ENCODE measurements at places on chromosomes 3 and 15.
A peak's percentile ranks its signal among the peaks of the same experiment; 100 is the strongest.

- DNase-seq = no peak
Measured at GRCh38 chr3:24582431-24583403, 88.1 kb upstream of the THRB start.

GRCh38 chr3:30269751-30270445 lies 336.5 kb upstream of the TGFBR2 start:
- DNase-seq = no peak

- no peak for DNase-seq
Measured at GRCh38 chr3:64214381-64215018, 10.8 kb downstream of the PRICKLE2 start.

DNA sequence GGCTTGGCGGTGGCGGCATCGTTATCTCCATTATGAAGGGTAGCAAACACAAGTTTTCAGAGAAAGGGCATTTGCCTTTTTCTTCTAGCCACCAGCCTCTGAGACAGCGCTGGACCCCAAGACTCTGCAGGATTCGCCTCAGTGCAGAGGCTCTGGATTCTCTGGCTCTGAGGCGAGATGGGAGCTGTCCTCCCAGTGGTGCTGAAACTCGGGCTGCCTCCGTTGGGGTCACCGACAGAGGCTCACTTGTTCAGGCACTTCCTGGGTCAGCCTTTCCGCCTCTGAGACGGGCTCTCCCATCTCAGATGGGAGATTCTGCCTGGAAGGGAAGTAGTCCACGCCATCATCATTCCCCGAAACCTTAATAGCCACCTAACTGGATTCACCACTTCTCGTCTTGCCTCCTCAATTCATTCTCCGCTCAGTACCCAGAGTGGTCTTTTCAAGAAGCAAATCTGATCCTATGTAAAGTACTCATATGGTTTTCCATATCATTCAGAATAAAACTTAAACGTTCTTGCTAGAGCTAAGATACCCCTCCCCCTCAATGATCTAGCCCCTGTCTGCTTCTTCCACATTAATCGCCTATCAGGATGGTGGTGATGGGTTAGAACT lies 76.9 kb downstream of the RHCG start:
- no peak for DNase-seq

DNA sequence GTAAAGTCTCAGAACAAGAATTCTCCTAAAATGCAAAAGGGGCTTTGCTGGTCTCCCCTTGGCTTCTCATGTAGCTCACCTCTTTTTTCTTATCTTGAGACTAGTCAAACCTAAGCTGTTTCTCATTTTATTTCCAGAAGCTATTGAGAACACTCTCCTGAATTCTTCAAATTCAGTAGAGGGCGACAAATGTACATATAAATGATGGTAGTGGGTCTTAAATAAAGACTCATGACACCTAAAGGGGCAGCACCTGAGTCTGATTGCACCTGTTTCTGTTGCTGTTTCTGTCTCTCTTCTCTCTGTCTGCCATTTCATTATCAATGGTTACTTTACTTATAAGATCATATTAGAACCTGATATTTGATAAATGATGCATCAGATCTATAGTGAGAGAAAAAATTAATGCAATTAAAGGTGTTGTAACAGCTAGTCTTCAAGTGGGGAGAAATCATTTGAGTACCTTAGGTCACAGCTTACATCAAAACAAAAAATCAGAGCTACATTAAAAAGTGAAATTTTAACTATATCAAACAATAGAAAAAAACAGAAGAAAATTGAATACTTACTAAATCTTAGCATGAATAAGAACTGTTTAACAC lies 7.0 kb downstream of the ADIPOQ start:
- no peak for DNase-seq

GRCh38 chr3:121730940-121731687 lies 18.4 kb downstream of the GOLGB1 start:
- no peak for DNase-seq

GRCh38 chr3:36282766-36283165 lies 97.5 kb upstream of the STAC start:
- DNase-seq = no peak

GRCh38 chr15:73114064-73114463 lies 61.8 kb downstream of the NEO1 start:
- DNase-seq = no peak

- DNase-seq = no peak
Measured at GRCh38 chr3:126481808-126482502, 6.3 kb upstream of the ZXDC start.

DNA sequence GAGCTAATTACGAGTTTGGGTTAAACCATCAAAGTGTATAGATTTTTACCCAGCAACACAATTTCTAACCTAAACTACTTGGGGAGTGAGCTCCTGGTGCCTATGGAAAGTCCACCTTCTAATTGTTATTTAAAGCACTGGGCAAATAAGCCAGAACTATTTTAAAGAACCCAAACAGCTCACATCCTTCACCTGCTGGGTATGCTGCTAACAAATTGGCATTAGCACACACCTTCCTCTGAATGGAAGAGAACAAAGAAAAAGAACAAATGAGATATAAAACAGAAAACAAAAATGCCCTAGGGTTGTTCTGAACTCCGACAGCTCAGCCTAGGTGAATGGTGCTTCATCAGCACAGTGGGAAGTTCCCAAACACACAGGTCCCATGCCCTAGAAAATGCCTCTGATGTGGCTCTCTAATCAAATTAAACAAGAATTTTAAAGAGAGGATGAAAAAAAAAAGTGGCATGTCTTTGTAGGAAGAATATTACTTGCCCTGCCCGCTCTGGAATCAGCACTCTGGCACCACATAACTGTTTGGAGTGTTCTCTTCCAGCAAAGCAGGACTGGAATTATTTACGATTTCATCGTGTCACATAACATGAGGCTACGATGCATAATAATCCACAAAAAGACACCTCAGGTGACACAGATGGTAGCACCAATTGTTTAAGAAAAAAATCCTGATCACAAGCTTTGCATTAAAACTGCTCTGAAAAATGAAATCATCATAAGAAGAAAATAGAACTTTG lies 334.4 kb downstream of the GBE1 start:
- no peak for DNase-seq

- no peak for DNase-seq
Measured at GRCh38 chr15:69298697-69299441, at the start of gene PAQR5. TSS of gene PAQR5 (plus strand) at chr15:69298912. CDS start at chr15:69360081, 61,169 bp downstream.

GRCh38 chr3:153783106-153783505 lies 338.1 kb upstream of the ARHGEF26 start:
- DNase-seq = no peak

DNA sequence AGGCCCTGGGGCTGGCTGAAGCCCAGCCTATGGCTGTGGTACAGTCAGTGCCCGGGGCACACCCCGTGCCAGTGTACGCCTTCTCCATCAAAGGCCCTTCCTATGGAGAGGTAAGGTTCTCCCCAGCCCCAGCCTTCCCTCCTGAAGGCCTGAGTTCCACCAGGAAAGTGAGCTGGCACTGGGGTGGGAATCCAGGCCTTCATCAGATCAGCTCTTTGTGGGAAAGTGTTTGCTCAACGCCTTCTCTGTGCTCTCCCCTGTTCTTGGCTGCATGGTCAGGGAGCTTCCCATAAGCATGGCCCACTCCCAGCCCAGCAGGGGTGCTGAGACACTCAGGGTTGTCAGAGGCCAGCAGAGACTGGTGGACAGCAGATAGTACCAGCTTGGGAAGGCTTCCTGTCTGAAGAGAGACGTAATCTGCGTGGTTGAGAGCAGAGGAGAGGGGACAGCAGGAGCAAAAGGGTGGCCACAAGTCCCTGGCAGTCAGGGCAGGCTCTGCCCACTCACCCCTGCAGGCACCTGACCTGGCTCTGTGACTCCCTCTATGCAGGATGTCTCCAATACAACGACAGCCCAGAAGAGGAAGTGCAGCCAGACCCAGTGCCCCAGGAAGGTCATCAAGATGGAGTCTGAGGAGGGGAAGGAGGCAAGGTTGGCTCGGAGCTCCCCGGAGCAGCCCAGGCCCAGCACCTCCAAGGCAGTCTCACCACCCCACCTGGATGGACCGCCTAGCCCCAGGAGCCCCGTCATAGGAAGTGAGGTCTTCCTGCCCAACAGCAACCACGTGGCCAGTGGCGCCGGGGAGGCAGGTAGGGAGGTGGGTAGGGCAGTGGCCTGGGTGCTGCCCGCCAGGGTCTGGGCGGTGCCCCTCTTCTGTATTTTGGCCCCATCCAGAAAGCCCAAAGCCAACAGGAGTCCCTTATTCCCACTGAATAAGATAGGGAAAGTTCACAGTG lies 38.4 kb downstream of the PML start:
- no peak for DNase-seq

GRCh38 chr15:78035321-78035751 lies 42.2 kb downstream of the TBC1D2B start:
- no peak for DNase-seq

GRCh38 chr15:66774001-66774814 lies 72.2 kb downstream of the SMAD6 start:
- peak; percentile 48 for DNase-seq

GRCh38 chr15:66908744-66909095 lies 156.7 kb upstream of the SMAD3 start:
- DNase-seq = no peak

DNA sequence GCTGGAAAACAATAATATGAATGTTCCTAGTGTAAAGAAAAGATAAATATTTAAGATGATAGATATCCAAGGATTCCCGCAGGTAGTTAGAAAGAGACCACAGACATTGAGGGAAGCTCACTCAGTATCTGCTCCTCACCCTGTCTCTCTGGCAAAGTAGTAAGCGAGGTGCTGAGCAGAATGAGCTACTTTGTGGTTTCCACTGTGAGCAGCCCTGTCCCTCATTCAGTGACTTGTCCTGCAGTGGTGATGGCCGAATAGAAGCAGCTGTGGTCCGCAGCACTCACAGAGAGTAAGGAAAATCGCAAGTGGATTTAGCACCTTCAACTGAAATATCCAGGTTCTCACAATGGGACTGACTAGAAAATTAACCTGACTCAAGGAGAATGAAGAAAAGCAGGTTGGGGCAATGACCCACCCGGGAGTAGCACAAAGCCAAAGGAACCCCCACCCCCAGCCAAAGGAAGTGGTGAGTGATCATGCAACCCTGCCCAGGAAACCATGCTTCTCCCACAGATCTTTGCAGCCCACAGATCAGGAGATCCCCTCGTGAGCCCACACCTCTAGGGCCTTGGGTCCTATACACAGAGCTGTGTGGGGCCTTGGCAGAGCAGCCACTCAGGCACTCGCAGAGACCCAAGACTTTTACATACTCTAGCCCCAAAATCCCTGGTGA lies 21.8 kb upstream of the SLC25A38 start:
- DNase-seq = peak; percentile 40

GRCh38 chr15:67883234-67883773 lies 43.5 kb upstream of the RNU6-1 start:
- DNase-seq = no peak

- DNase-seq = no peak
Measured at GRCh38 chr3:34782871-34783270, 856.5 kb upstream of the ARPP21 start.

DNA sequence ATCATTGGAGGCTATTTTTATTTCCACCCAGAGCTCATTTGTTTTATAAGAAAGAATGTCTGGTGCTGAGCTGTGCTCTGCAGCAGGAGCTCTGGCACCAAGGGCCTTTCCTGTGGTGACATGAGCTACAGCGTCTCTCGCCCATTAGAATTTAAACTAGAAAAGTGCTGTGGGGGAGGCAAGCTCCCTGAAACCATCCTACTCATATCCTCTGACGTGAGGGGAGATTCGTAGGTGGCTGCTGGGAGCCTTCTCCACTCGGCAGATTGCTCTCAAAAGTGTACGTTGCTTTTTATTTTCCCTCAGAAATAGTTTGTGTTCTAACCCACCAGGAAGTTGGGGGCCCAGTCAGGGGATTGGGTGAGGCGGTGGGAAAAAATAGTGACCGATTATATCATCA lies 76.3 kb upstream of the ARHGEF3 start:
- no peak for DNase-seq

DNA sequence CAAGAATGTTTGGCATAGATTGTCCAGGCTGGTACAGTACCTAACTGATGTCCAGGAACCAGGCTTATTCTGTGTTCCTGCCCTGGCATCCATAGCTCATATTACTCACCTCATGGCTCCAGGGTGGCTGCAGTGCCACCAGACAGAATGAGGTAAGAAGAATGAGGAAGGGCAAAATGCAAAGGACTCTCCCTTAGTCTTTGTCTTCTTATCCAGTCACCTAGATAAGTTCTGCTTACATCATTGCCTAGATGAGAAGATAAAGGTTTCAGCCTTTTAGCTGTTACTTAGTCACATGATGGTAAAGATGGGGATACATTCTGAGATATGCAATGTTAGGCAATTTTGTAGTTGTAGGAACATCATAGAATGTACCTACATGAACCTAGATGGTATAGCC lies 45.8 kb downstream of the CHP1 start:
- no peak for DNase-seq

GRCh38 chr15:78408961-78409360 lies 29.1 kb upstream of the IREB2 start:
- no peak for DNase-seq

DNA sequence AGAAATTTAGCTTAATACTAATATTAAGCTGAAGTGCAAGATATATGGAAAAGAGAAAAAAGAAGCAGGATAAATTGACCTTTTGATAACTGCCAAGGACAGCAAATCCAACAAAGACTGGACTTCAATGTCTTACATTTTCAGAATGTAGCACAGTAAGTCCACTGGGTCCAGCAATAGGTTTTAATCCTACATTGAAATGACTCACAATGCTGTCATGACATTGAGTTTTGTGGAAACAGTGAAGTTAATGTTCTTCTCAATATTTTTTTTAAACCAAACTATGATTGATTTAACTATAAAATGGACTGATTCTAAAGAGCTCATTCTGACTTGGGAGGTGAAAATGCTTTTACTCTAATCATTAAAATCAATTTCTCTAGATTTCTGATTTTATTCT lies 166.6 kb upstream of the ZNF717 start:
- DNase-seq = no peak

GRCh38 chr3:118526758-118527513 lies 507.7 kb downstream of the IGSF11 start:
- no peak for DNase-seq

GRCh38 chr3:31892916-31893573 lies 88.0 kb downstream of the OSBPL10 start:
- DNase-seq = no peak

DNA sequence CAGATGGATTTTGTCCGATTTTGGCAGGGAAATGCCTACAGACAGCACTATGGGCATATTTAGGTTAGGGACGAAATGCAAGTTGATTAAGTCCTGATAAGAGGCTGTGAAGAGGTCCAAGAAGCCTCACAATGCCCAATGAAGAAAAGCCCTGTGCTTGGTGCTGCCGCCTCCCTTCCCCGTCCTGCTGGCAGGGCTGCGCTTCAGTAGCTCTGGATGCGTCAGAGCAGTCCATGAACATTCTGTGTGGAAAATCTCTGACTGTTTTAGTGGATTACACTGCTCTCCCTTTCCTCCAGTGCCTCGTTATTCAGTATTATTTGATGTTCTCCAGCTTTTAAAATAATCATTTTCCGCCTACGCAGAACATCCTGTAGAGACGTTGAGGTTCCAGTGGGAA lies 39.6 kb downstream of the MLH1 start:
- no peak for DNase-seq

GRCh38 chr3:101779822-101780381 lies 891 bp downstream of the NXPE3 start:
- no peak for DNase-seq

- DNase-seq = no peak
Measured at GRCh38 chr3:14082108-14082657, 42.5 kb downstream of the CHCHD4 start.

GRCh38 chr3:14157951-14158350 lies 20.4 kb downstream of the XPC start:
- DNase-seq = no peak
